Stimulated activated CD4-positive, alpha-beta T cell treated with anti-CD3 and anti-CD28 coated beads, Interleukin-12 subunit alpha, Interleukin-12 subunit beta, amount 100 ng/mL, for 48 hours (primary cell): ENCODE measurements at places on chromosomes 7 and 10.

DNA sequence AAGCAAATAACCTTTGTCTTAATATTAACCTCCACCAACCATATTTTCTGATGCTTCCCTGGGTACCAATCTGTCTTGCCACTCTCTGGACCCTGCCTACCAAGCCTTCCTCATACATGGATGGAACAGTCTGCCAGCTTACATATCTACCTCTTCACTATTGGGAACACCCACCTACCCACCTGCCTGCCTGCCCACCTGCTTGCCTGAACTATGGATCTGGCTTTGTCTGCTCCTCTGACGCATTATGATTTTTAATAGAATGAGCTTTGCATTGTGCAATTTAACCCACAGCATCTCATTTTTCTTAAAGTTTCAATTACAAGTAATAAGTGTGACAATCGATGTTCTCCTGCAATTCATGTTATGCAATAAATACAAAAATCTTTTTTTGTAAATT lies 137.9 kb upstream of the LSM8 start:
- DNase-seq = no peak

- DNase-seq = no peak
Measured at GRCh38 chr7:120053390-120053961, 219.5 kb upstream of the KCND2 start.

- DNase-seq = no peak
Measured at GRCh38 chr10:93894516-93895378, 969 bp downstream of the SLC35G1 start.

GRCh38 chr7:74032191-74032490 lies 4.2 kb downstream of the ELN start:
- DNase-seq = no peak

DNA sequence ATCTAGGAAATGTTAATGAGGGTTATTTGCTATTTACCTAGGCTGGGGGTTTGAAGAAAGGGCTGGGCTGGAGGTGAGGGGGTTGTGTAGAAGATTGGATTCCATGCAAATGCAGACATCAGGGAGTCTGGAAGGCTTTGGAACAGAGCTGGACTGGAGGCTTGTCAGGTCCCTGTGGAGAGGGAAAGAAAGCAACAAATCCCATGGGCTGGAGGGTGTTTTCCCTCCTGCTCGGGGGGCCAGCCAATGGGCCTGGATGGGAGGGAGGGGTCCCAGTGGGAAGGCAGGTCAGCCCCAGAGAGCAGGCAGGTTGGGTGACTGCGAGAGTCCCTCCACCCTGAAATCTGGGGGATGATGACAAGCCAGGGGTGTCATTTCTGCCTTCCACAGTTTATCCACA lies 431.8 kb downstream of the RPS24 start:
- no peak for DNase-seq

DNA sequence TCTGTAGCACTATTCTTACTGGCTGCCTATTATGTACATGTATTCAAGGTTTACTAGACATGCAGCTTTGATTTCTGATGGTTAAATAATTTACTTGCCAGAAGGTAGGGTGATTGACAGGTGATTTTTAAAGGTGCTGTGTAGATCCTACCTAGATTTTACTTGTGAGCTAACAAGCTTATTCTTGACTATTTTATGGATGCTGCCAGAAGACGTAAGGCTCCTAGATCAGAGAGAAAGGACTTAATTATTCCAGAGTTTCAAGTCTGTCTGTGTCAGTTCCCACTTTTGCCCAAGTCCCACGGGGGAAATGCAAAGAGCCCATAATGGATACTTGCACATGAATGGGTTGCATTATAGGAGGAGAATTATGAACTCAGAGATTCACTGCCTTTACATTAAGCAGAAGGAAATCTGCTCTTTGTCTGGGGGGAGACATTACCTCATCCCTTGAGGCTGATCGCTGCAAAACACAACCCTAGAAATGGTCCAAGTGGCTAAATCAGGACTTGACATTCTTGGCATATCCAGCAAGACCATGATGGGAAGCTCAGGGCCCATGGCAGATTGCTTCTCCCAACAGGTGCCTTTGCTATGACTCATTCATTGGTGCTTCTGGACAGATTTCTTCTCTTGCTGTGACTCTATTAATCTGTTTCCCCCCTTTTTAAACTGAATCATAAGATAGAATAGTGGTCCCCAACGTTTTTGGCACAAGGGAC lies 32.1 kb downstream of the GPR158 start:
- no peak for DNase-seq

DNA sequence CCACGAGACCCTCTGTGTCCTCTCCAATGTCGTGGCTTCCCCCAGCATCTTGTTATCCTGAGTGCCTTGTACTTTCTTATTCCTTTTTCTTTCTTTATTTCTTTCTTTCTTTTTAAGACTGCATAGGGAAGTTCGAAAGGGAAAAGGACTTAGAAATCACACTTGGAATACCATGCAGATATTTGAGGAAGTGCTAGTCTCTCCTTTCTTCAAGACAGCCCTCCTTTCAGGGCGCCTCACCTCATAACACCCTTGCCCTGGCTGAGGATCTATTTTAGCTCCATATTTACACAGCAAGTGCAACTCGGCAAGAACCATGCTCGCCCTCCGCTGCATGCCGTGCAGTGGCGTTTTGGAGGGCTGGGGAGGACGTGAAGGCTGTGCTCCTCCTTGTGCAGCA lies 232.3 kb upstream of the GLI3 start:
- DNase-seq = no peak

DNA sequence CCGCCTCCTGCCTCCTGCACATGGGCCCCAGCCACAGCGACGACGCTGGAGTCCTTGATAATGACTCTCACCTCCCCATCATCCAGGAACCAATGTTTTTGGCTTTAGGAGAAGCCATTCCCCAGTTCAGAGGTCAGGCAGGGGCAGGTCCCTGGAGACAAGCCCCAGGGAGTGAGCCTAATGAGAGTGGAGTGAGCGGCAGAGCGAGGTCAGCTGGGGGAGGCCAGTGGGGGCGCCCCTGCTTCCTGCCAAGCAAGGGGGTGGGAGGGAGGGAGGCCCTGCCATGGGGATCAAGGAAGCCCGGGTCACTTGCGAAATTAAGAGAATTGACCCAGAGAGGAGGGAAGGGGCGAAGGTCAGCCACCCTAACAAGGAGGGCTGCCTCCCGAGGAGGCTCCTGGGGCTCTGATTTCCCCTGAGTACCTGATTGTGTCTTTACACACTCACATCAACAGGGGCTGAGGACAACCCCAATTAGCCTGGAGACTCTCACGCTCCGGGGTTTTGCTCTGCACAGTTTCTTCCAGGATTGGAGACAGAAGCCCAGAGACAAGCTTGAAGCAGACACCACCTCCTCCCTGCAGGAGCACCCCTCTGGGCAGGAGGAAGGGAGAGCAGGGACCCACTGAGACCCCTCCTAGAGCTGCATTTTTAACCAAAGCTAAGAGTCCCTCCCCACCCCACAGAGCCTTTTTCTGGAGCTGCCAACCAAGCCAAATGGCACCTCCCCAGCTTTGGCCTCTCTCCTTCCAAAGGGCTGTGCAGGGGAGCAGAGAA lies 112.1 kb downstream of the COL13A1 start:
- DNase-seq = no peak

- no peak for DNase-seq
Measured at GRCh38 chr7:8035647-8036518, 67.3 kb downstream of the GLCCI1 start.

DNA sequence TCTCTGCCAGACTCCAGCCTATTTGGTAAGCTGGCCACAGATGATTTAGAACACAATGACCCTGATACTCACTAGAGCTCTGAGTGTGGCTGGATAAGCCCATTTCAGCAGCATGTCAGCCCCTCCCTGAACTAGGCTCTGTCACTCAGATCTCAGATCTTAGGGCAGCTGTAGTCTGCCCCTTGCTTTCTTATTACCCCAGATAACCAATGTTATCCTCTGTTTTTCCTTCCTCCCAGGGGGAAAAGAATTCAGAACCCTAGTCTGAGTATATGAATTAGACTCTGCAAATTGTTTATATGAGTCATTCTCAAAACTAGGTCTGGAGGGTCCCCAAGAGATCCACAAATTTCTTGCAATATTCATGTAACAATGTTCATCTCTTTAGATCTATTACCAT lies 286.2 kb downstream of the KCNMA1 start:
- DNase-seq = no peak

- DNase-seq = no peak
Measured at GRCh38 chr7:43431020-43431595, 151.8 kb upstream of the STK17A start.

- DNase-seq = no peak
Measured at GRCh38 chr10:19906108-19906791, 90.0 kb downstream of the PLXDC2 start.

DNA sequence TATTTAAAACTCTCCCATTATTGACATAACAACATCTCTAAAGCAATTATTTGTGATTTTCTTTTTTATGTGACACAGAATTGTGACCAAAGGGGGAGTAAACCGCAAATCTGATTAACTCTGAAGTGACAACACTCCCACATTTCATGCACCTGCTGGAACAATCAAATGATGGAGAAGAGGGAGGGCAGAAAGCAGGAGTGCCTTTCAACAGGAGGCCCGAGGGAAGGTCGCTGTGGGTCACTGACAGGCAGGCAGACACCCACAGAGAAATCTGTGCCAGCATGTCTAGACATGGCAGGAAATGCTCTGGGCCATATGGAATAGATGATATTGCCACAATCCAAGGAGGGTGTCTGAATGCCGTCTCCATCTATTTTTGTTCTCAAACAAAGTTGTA lies 247.3 kb downstream of the DOCK4 start:
- no peak for DNase-seq

GRCh38 chr7:69403169-69403568 lies 195.1 kb upstream of the AUTS2 start:
- no peak for DNase-seq

GRCh38 chr10:132624061-132624846 lies 86.7 kb downstream of the INPP5A start:
- DNase-seq = no peak

- no peak for DNase-seq
Measured at GRCh38 chr7:16271990-16272665, 149.2 kb downstream of the CRPPA start.

GRCh38 chr7:141441837-141442627 lies 109.2 kb upstream of the AGK start:
- DNase-seq = no peak

DNA sequence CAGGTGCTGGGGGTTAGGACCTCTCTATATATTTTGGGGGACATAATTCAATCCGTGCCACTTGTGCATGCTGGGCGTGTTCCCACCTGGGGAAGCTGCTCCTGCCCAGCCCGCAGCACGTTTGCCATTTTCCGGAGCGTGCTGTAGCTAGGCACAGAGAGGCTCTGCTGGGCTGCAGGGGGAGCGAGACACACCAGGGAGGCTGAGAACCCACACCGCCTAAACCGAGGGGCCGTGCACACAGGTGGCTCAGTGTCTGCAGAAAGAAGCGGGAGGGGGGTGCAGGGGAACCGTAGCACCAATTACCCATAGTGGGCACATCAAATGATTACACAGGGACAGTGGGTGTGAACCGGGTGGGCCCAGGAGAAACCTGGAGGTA lies 27.0 kb downstream of the PRKAG2 start:
- no peak for DNase-seq

DNA sequence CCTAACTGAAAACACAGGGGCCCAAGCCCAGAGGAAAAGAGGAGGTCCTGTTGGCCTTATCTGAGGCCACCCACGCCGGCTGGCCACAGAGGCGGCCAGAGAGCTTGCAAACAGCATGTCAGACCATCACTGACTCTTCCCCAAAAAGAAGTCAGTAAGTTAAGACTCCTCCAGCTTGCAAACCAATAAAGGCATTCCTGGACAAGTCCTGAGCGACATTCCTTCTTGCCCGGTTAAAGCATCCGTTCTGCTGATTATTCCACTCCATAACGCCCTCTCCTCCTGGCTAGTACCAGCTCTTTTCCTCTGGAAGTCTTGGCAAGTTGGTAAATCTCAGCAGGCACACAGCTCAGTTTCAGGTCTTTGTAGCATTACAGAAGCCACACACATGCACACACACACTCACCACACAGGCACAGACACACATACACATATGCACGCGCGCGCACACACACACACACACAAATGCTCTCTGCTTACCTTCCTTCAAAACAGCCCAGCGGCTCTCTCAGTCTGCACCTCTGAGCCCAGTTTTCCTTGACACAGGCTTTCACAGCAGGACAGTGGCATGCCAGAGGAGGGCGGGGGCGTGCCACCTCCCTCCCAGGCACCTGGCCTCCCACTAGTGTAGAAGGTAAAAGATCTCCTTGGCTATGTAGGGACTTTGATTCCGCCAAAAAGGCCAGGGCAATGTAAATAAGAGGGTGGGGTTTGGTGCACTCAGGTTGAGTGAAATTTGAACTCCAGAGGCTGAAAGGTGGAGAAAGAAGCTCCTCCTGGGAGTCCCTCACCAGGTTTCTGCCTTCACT lies 201.4 kb downstream of the TNS3 start:
- no peak for DNase-seq

- DNase-seq = no peak
Measured at GRCh38 chr10:114316744-114317143, 77.7 kb downstream of the VWA2 start.

- DNase-seq = no peak
Measured at GRCh38 chr7:26593896-26594295, 270.5 kb downstream of the SKAP2 start.

DNA sequence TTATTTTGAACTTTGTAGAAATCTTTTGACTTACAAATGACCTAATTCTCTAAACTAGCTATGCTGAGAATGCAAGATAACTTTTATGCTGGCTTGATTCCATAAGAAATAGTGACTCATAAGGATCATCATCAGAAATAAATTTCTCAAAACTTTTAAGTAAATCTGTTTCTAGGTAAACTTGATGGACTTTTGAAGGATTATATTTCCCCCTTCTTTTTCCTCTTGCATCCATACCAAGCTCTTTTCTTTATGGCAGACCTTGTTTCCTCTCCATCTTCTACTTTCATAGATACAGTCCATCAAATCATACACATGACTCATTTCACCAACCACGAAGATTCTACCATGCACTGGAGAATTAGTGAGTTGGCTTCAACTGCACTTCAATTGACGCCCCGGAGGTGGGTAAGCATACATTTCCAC lies 336.3 kb downstream of the KCNMA1 start:
- DNase-seq = no peak
